ENCODE measurements at places on chromosomes 16 and 17. TPM values are rescaled to one million over a fixed set of nuclear protein-coding genes. Genes with fewer than 3 reads are reported as not detected.

Gene BCAS3
- 11.4 TPM for polyA plus RNA-seq

Gene C17orf100
- 10.1 TPM for polyA plus RNA-seq

DNA sequence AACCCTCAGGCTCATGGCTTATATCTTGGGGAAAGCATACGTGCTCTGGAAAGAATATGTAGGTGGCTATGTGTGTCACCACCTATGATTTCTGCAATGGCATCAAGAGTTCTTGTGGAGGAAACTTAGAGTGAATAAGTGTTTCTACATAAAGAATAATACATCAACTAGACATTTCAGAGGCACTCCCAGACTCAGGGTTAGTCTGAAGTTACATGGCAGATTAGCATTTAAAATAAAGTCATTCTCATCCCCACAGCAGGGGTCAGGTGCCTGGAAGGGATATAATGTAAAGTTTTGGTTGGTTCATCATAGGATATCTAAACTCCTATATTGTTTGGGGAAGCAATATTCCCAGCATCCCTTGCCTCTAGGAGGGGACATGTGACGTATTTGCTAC, 182.1 kb downstream of the PCTP start:
- no peak for DNase-seq

- DNase-seq: no peak
Measured at GRCh38 chr17:56707312-56708219, 114.1 kb downstream of the NOG start.

Gene PPP1R27
- polyA plus RNA-seq: 0.17 TPM

Gene CD7
- 76.4 TPM for polyA plus RNA-seq

All from HepG2 (cell line).